ENCODE measurements at places on chromosomes 5 and 9. TPM values are rescaled to one million over a fixed set of nuclear protein-coding genes. Genes with fewer than 3 reads are reported as not detected.

The TBC1D2 gene
- 2.1 TPM for polyA plus RNA-seq

DNA sequence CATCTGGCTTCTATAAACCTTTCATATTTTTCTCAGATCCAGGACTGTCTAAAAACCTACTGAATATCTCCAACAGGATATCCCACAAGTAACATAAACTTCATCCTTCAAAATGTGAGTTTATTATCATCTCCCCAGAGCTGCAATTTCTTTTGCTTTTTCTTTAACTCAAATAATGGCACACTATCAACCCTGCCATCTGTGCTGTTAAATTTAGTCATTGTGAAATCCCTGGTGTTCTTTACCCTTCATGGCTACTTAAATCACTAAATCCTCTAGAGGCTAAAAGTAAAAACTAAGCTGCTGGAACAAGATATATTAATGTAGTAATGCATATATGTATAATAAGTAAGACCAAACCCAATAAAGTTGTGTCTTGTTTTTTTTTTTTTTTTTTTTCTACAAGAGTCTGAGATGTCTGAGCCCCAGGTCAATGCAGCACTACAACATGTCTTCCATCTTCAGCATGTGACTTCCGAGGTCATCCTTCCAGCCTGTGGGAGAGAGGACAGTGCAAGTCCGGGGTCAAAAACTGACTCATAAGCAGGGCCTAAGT, 362.9 kb downstream of the ADGRV1 start:
- H3K4me3 ChIP-seq, result no peak overlapping the region
- no peak for DNase-seq
- H3K4me1 ChIP-seq, result no peaks in the 10 kb centered on the region
- H3K36me3 ChIP-seq, result no peaks in the 10 kb centered on the region

DNA sequence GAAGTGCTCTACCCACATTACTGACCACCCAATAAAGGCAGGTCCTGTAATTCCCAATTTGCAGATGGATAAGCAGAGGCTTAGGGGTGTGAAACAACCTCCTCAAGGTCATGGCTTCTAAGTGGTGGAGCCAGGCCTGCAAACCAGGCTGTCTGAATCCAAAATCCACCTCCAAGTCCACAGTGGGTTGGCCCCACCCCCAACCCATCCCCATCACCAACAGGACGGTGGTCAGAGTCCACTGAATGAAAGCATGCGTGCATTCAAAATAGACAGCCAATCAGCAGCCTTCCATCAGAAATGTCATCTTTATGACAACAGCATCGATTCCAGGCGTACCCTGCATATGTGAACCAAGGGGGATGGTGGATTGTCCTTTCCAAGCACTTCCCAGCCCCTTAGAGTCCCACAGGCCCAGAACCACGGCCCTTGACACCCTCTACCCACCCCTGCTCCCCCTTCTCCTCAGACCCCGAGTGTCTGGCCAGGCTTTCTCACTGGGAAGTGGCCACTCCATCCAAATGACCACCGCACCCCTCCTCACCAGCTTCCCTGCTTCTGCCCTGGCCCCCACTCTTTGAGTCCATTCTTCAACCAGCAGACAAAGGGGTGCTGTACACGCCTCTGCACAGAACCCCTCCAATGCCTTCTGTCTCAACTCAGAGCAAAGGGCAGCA, 133.1 kb downstream of the KCNIP1 start:
- H3K27ac ChIP-seq, result no peak overlapping the region
- no peaks in the 10 kb centered on the region for H3K36me3 ChIP-seq
- H3K27me3 ChIP-seq, result no peaks in the 10 kb centered on the region
- H3K4me1 ChIP-seq, result no peaks in the 10 kb centered on the region
- DNase-seq, result no peak

DNA sequence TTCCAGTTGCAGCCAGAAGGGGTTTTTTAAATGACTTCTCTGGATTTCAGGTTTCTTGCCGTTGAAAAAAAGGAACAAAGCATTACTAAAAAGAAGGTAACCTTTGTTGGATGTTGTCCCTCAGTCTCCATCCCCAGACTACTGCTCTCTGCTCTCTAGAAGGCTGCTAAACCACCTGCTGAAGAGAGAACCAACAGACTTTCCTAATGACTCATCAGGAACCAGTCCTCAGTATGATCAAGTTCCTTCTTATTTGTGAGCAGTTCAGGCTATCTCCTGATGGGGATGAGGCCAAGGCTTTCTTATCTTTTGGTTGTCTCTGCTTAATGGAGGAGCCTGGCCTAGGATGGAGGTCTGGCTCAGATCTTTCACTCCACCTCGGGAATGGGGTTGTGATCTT, 4.1 kb downstream of the KIF4B start:
- H3K4me1 ChIP-seq, result no peaks in the 10 kb centered on the region
- H3K27ac ChIP-seq, result no peak overlapping the region
- H3K36me3 ChIP-seq, result no peaks in the 10 kb centered on the region
- H3K4me3 ChIP-seq, result no peak overlapping the region

The TAF1L gene
- polyA plus RNA-seq, result 0.04 TPM

The NDST1 gene
- polyA plus RNA-seq, result 9.9 TPM

DNA sequence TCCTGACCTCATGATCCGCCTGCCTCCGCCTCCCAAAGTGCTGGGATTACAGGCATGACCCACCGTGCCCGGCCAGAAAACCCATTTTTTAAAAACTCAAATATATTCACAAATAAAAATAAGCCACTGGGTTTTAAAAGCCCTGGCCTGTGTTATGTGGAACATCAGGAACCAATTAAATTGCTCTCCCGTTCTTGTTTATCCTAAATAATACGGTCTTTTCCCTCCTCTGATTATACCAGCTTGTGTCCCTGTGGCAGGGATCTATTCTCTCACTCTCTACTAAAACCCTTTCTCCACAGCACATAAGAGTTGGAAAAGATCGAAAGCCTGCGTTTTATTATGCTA, 30.1 kb upstream of the LPAR1 start:
- DNase-seq, result no peak
- no peak overlapping the region for H3K4me3 ChIP-seq
- no peaks in the 10 kb centered on the region for H3K4me1 ChIP-seq
- H3K36me3 ChIP-seq, result no peaks in the 10 kb centered on the region

The NOXA1 gene
- polyA plus RNA-seq, result 45.5 TPM

DNA sequence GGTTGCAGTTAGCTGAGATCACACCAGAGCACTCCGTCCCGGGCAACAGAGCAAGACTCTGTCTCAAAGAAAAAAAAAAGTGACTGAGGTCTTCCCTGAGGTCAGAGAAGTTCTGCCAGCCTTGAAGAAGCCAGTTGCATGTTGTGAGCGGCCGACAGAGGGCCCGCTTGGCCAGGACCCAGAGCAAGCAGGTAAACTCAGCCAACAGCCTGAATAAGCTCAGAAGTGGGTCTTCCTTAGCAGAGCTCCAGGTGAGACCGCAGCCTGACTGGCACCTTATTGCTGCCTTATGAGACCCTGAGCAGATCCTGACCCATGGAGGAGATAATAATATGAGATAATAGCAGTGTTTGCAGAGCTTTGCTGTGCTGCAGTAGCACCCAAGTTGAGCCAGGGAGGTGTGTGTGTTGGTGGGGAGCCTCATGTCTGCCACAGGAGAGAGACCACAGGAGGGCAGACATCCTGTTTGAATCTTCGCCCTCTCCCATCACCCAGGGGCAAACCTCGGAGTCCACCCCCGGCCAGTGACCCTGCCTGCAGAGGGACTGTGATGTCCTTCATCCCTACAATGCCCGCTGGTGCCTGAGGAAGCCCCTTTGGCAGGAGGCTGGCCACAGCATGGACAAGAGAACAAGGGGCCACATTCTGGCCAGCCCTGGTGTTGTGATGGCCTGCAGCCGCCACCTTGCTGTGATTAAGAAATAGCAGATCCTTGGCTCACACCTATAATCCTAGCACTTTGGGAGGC, 10.8 kb upstream of the BARX1 start:
- H3K36me3 ChIP-seq, result no peaks in the 10 kb centered on the region
- H3K4me1 ChIP-seq, result peaks cover 4% of the 10 kb centered on the region
- no peak for DNase-seq
- H3K27ac ChIP-seq, result no peak overlapping the region
- H3K27me3 ChIP-seq, result no peaks in the 10 kb centered on the region
- H3K4me3 ChIP-seq, result no peak overlapping the region

GRCh38 chr9:25658571-25658970, 19.7 kb downstream of the TUSC1 start:
- no peaks in the 10 kb centered on the region for H3K27me3 ChIP-seq
- no peak for DNase-seq
- no peak overlapping the region for H3K4me3 ChIP-seq
- H3K27ac ChIP-seq, result no peak overlapping the region
- no peaks in the 10 kb centered on the region for H3K36me3 ChIP-seq

The IL3 gene
- polyA plus RNA-seq, result not detected

The MYORG gene
- 2.3 TPM for polyA plus RNA-seq

DNA sequence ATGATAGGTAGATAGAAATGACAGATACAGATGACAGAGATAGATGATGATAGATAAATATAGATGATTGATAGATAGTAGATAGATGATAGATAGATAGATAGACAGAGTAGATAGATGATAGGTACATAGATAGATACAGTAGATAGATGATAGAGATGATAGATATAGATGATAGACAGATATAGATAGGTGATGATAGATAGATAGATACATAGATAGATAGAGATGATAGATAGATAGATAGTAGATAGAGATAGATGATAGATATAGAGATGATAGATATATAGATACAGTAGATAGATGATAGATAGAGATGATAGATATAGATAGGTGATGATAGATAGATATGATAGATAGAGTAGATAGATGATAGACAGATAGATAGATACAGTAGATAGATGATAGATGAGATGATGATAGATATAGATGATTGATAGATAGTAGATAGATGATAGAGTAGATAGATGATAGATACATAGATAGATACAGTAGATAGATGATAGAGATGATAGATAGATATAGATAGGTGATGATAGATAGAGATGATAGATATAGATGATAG, 95.7 kb upstream of the SMIM23 start:
- H3K36me3 ChIP-seq, result no peaks in the 10 kb centered on the region
- H3K27me3 ChIP-seq, result no peaks in the 10 kb centered on the region
- no peaks in the 10 kb centered on the region for H3K4me1 ChIP-seq
- no peak overlapping the region for H3K4me3 ChIP-seq

The INSL4 gene
- polyA plus RNA-seq, result not detected

The PCDHGA6 gene
- 1.4 TPM for polyA plus RNA-seq

- no peak overlapping the region for H3K27ac ChIP-seq
- H3K4me1 ChIP-seq, result no peaks in the 10 kb centered on the region
- H3K27me3 ChIP-seq, result no peaks in the 10 kb centered on the region
- no peak overlapping the region for H3K4me3 ChIP-seq
These were observed 34.4 kb downstream of the HMCN2 start for GRCh38 chr9:130299785-130300615.

DNA sequence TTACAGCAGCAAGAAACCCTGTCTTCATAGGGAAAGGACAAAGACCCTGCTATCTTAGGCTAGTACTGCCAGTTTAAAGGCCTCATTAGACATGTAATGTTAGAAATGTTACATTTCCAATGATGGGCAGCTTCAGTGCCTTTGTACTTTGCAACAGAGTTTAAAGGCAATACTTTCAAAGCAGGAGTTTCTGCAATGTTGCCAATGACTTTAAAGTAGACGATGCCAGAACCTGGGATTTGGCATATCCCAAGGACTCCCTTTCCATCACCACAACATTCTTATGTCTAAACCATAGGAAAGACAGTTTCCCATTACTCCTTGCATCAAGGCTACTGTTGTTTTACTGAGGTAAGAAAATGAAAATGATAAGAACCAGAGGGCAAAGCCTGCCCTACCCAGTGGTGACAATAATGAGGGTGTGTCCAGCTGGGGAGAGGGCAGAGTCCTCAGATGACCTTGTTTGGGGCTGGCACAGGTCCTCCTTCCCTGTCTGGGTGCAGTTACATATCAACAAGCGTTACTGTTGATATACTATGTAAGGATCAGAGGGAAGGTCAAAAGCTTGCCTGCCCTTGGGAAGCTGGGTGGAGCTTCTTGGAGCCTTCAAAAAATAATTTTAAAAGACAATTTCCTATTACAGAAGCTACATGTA, 27.5 kb upstream of the MLANA start:
- H3K27ac ChIP-seq, result no peak overlapping the region
- no peaks in the 10 kb centered on the region for H3K4me1 ChIP-seq
- peak; percentile 44 for DNase-seq
- H3K27me3 ChIP-seq, result no peaks in the 10 kb centered on the region
- no peaks in the 10 kb centered on the region for H3K36me3 ChIP-seq
